Urinary bladder (tissue), 4 donors: ENCODE measurements at places on chromosomes 11 and 22. TPM values are rescaled to one million over a fixed set of nuclear protein-coding genes. Genes with fewer than 3 reads are reported as not detected.

The NAT10 gene
- 15.9 TPM for total RNA-seq

The OR52H1 gene
- total RNA-seq: 2.2 TPM

The IL18 gene
- total RNA-seq: 18.1 TPM

The OR51E2 gene
- total RNA-seq: 0.63 TPM

The LRRC74B gene
- total RNA-seq: not detected

The OR5W2 gene
- total RNA-seq: not detected

The A4GALT gene
- 10.7 TPM for total RNA-seq

The PRR33 gene
- not detected for total RNA-seq

The NAGA gene
- 38.6 TPM for total RNA-seq

DNA sequence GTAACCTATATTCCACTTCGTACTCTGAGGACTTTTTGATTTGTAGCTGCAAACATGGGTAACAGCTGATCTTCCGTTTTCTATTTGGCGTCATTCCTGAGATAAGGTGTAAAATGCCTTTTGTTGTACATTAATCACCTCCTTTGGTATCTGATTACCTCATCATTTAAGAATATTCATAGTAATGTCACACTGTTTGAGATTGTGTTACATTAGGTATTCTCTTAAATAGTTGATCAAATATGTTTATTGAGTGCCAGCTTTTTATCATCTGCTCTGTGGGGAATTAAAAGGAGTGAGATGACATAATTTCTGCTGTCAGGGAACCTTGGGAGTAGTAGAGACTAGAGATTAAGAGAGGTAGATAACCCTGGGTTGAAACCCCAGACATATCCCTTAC, 5.9 kb downstream of the NCAM1 start:
- no peak for DNase-seq

DNA sequence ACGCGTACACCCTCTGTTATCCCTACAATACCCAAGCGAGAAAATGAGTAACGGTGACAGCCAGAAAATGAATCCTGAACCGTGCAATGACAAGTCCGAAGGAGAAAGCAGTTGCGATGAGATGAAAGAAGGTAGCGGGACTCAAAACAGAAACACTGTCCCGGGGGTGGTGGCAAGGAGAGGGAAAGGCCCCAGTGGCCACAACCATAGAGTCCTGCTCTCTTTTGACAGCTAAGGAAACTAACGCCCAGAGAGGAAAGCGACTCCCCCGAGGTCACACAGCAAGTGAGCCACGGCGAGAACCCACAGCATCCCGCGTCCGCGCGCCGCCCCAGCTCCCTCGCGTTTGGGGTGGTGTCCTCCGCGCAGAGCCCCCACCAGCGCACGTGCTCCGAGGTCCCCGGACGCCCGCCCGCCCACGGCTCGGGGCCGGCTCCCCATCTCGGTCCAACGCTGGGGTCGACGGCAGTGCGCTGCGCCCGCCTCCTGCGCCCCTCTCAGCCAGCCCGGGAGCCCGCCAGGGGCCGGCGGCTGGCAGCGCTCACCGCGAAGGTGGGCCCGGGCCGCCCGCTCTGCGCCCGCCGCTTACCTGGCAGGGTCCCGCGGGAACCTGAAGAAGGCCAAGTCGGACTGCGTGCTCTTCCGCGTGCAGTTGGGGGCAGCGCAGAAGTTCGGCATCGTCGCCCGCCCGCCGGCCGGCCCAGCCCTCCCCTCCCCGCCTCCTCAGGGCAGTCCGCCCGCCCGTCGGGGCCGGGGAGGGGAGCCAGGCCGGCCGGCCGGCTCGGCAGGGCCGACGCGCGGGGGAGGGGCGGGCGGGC, 564 bp downstream of the THAP12 start:
- DNase-seq: no peak

DNA sequence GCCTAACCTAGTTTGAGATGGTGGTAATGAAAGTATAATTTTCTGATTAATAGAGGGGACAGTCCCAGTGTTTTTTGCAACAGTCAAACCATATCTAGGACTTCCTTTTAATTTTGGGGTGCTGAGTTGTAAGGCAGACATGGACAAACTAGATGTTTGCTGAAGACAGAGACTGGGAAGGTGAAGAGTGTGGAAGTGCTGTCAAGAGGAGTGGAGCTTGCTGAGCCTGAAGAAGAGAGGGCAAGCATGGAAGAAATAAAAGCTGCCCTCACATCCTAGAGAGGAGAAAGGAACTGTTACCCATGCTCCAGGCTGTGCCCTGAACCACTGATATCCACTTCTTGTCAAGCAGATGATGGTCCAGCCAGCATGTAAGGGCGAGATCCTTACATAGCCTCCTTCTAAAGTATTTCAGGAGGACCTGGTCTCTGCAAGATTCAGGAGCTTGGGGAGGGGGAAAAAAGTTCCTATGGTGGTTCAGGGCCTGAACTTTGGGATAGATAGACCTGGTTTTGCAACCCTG, 51.4 kb downstream of the PRR5L start:
- DNase-seq: no peak

DNA sequence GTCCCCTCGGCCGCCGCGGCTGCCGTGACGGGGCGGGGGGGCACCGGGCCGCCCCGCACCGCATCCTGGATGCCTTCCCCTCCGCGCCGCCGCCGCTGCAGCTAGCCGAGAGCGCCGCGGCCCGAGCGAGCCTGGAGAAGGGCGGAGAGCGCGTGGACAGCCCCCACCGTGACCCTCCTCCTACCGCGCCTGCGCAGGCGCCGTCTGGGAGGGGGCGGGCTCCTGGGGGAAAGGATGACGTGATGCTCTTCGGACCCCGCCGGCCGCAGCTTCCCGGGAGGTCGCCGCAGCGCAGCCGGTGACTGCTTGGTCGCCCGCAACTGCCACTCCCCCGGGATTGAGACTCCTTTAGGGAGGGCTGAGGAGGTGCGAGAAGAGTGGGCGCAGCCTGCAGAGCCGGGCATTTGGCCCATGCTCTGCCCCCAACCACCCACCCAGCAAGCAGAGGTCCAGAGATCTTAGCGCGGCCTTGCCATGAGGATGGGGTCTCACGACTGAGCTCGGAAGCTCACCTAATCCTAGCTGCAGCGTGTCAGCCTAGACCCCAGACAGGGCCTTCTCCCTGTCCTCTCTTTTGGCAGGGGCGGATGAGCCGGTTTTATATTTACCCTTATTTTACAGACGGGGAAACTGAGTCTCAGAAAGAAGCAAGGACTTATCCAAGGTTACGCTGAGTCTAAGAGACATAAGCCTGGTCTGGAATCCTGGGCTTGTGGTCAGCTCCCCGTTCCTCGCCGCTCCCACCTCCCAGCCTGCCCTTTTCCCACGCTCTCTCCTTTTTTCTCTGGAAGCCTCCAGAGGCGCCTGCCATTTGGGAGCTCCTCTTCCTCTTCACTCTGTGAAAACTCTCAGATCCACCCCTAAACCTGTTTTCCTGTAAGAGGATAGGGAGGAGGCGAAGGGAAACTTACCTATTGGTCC, at the start of gene DENND5A:
TSS of gene DENND5A (minus strand) at position 140 of the 921 bp plus-strand sequence. CDS start 281 bp downstream, outside the sequence.
- peak; percentile 35 for DNase-seq

GRCh38 chr11:46436113-46436512, 44.5 kb upstream of the CHRM4 start:
- DNase-seq: no peak

DNA sequence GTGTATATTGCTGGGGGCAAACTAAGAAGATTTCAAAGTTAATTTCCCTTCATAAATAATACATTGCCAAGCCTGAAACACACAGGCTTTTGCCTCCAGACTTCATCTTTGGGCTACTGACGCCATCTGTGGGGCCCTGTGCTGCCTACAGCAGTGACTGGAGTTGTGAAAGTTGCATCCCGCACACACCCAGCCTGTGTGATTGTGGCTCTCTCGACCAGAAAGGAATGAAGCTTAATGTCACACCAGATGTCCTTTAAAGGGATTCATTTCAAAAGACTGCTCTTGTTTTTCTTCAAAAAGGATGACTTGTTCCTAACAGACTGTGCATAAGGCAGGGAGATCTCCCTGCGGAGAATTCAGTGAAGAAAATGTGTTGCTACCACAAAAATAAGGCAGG, 210.5 kb downstream of the FAM181B start:
- DNase-seq: no peak

DNA sequence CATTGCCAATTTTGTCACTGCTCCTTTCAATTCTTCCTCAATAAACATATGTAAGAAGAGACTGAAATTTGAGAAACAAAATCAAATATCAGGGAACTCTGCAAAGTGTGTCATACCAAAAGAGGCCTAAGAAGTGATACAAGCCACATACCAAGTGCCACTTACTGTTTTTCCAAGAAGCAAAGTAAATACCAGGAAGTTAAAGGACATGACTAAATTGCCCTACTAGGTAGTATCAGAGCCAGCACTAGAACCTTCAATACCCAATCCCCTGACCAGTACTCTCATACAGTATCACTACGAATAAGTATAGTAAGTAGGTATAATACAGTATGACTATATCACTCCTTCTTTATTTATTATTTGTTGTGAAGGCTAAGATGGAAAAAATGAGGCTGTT, 13.6 kb downstream of the MAML2 start:
- DNase-seq: no peak

GRCh38 chr11:76823481-76824028, 37.2 kb upstream of the ACER3 start:
- no peak for DNase-seq

- DNase-seq: no peak
Measured at GRCh38 chr11:98589967-98590366, 430.8 kb upstream of the CNTN5 start.

GRCh38 chr11:47010179-47010578, 73.6 kb downstream of the CSTPP1 start:
- DNase-seq: no peak

GRCh38 chr11:133693110-133693509, 152.2 kb downstream of the SPATA19 start:
- no peak for DNase-seq

- DNase-seq: no peak
Measured at GRCh38 chr11:102630598-102631448, 5.7 kb upstream of the MMP20 start.

- DNase-seq: no peak
Measured at GRCh38 chr22:44638971-44639760, 62.8 kb upstream of the PRR5 start.

DNA sequence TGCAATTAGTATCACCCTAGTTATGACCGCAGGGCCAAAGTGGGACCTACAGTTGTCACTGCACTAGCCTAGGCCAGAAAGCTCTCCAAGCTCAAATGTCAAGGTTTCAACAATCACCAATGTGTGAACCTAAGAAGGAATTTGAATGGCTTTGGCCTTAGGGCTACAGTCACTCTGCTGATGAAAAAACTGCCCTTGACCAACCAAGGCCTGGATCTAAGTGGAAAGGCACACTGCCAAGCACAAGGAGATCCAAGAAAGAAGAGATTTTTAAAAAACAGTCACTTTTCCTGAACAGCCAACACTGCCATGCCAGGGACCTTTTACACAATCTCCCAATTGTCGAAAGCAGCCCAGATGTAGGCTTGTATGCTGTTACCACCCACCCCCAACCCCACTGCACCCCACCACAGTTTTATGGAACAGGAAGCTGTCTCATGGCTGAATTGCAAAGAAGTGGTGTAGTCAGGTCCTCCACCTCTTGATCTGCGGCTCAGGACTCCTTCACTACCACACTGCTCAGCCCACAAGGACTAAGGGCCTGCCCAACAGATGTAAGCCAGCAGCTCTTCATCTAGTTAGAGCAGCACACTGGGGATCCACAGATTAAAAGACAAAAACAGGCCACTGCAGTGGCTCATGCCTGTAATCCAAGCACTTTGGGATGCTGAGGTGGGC, 32.9 kb downstream of the SMCO4 start:
- DNase-seq: no peak

- no peak for DNase-seq
Measured at GRCh38 chr11:21257461-21257860, 588.1 kb downstream of the NELL1 start.

DNA sequence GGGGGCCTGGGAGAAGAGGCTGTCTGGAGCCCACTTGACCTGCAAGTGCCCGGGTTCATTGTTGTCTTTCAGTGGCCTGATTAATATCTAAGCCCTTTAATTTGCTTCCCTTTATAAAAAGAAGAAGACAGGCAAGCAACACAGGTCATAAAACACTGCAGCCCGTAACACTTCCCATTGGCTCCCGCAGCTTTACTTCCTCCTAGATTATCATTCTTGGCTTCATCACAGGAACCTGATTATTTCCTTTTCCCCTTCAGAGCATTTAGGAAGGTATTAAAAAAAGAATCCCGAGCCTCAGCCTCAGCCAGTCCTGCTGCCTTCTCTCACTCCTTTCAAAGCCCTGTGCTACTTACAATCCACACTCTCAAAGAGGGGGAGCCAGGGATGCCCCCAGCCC, 183.2 kb downstream of the GRIK4 start:
- no peak for DNase-seq

DNA sequence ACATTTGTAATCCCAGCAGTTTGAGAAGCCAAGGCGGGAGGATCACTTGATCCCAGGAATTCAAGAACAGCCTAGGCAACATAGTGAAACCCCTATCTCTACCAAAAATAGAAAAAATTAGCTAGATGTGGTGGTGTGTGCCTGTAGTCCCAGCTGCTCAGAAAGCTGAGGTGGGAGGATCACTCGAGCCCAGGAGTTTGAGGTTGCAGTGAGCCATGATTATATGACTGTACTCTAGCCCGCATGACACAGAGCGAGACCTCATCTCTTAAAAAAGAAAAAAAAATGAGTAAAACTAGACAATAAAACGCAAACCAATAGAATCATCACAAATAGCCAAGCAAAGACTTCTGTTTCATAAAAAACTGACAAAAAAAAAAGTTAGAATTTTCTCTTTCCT, 21.8 kb downstream of the NUCB2 start:
- no peak for DNase-seq

- DNase-seq: no peak
Measured at GRCh38 chr11:76408171-76408965, 27.2 kb downstream of the GVQW3 start.

GRCh38 chr11:116579031-116579653, 193.6 kb downstream of the BUD13 start:
- no peak for DNase-seq

DNA sequence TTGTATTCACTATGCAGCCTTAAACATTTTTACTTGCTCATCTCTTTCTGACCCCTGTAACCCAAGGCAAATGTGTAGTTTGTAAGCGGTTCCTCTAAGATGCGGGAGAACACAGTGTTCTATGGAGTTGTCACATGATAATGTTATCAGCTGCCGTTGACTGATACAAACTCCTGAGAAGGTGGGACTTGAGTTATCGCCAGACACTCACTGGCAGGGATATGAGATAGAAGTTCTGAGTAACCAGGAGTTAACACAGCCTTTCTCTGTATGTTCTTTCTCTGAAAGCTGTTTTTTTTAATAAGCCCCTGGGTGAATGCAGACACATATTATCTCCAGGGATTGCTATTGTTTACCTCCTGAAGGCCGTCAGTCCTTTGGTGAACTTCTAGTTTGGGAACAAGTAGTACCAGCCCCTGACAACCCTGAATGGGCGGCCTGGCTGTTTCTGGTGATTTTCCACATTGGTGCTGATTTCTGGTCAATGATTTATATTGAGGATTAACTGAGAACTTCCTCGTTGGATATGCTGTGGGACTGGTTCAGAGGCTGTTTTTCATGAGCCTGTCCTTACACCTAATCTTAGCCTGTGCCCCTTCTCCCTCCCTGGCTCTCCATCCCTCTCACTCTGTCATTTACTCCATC, 155.3 kb upstream of the RASSF10 start:
- DNase-seq: no peak
